Muscle of back (tissue), 13 donors: ENCODE measurements at places on chromosomes 11 and 22. TPM values are rescaled to one million over a fixed set of nuclear protein-coding genes. Genes with fewer than 3 reads are reported as not detected.

The C1QTNF4 gene
- 4.3 TPM for polyA plus RNA-seq

The OR52E8 gene
- not detected for polyA plus RNA-seq

The GLYATL2 gene
- polyA plus RNA-seq: 1.1 TPM

- DNase-seq: no peak
These were observed 2.9 kb upstream of the MYO7A start for GRCh38 chr11:77125191-77125590.

GRCh38 chr11:32602657-32603415 lies 19.2 kb downstream of the EIF3M start:
- DNase-seq: no peak

DNA sequence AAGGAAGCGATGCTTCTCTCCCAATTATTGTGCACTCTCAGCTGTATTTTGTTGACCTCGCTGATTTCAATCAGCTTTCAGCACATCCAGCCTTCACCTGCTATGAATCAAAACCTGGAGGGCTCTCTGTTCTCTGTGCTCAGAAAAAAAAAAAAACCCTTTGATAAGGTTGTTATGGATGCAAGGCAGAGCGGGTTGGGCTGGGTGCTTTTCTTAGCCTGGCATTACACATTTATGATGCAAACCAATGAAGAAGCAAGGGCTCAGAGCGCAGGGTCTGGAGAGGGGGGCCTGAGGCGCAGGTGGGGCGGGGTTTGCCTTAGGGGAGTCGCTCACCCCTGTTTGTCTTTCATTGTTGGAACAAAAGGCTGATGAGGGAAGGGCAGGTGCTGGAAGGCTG lies 86.0 kb upstream of the CADM1 start:
- no peak for DNase-seq

- no peak for DNase-seq
These were observed 548.5 kb downstream of the BUD13 start for GRCh38 chr11:116224154-116224888.

GRCh38 chr11:1323774-1324173 lies 14.3 kb upstream of the TOLLIP start:
- no peak for DNase-seq

- no peak for DNase-seq
These were observed 16.6 kb upstream of the NTM start for GRCh38 chr11:131353766-131354165.

DNA sequence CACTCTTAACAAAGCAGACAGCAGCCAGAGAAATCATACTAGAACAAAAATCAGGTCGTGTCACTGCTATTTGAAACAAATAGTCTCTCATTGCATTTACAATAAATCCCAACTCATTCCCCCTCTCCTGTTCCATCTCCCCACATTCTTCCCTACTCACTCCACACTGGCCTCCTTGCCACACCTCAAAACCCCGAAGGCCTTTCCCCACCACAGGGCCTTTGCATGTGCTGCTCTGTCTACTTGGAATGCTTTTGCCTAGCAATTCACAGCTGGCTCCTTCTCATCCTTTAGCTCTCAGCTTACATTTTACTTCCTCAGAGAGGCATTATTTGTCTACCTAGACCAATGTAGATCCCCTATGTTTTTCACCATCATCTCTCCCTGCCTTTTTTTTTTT lies 6.3 kb upstream of the THOC5 start:
- no peak for DNase-seq

GRCh38 chr11:72683782-72684200 lies 9.6 kb upstream of the PDE2A start:
- DNase-seq: no peak
